ENCODE measurements at places on chromosomes 2 and 18.

- DNase-seq: no peak
These were observed 704.6 kb downstream of the SATB2 start for GRCh38 chr2:198753101-198753500.

DNA sequence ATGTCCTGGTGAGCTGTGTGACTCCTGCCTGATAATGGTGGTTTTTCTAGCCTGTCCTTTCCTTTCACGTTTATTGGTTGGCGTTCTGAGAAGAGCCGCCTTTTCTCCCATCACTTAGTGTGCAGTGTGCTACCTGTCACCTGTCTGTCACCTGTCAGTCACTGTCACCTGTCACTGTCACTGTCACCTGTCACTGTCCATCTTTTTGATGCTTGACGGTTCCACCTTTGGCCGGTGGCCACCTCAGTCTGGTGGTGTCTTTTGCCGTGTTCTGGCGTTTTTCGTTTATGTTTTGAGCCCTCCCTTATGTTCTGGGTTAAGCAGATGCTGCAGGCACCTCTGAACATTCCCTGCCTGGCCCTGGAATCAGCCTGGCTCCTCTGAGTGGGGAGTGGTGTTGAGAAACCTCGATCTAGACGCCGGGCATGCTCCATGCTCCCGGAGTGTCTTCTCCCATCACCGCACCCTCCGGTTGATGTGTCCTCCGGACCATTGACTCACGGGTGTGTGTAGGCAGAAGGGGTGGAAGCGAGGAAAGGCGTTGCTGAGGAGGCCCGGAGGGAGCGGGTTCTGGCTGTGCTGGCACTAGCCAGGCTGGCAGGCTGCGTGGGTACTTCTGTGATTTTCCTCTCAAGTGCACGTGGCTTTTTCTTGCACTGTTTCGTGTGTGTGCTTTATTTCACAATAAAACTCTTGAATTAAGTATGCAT lies 20.7 kb downstream of the DTYMK start:
- no peak for DNase-seq

- DNase-seq: no peak
These were observed 190.0 kb downstream of the ZBTB7C start for GRCh38 chr18:48219037-48219809.

DNA sequence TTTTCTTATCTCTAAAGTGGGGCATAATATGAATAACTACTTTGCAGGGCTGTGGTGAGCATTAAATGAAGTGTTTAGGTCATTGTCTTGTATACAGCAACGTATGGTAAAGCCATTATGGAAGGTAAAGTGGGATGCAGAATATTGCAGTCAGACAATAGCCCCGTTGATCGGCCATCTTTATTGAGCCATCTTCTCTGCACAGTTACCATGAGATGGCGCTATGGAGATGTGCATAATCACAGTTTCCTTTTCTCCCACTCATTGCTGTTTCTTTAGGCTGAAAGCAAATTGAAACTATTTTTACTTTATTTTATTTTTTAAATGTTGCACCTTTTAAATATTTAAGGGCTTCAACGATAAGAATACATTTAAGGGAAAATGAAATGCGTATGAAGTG lies 108.9 kb downstream of the THSD7B start:
- DNase-seq: no peak

GRCh38 chr2:223477318-223477717 lies 124.8 kb downstream of the SCG2 start:
- DNase-seq: no peak

DNA sequence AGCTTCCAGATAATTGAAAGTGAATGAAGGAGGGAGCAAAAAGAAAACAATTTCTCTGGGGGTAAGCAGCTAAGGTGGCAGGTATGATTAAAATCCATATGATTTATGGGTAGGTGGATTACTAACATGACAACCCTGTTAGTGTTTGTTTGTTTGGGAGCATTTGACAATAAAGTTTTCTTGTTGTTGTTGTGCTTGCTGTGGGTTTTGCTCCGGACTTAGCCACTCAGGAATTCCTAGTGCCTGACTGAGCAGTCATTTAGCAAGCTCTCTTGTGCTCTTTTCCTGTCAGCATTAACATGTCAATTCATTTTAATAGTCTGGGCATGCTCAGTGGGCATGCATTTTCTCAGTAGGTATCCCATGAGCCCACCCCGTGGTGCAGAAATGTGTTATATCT lies 674.8 kb upstream of the ZEB2 start:
- no peak for DNase-seq

GRCh38 chr2:219752726-219753125 lies 125.3 kb downstream of the SLC4A3 start:
- DNase-seq: no peak

GRCh38 chr2:74834792-74835755 lies 1.1 kb downstream of the HK2 start:
- peak; percentile 53 for DNase-seq

GRCh38 chr2:237540823-237541222 lies 25.6 kb upstream of the PRLH start:
- peak; percentile 67 for DNase-seq

- no peak for DNase-seq
These were observed 53.4 kb downstream of the LIMS1 start for GRCh38 chr2:108587621-108588020.

DNA sequence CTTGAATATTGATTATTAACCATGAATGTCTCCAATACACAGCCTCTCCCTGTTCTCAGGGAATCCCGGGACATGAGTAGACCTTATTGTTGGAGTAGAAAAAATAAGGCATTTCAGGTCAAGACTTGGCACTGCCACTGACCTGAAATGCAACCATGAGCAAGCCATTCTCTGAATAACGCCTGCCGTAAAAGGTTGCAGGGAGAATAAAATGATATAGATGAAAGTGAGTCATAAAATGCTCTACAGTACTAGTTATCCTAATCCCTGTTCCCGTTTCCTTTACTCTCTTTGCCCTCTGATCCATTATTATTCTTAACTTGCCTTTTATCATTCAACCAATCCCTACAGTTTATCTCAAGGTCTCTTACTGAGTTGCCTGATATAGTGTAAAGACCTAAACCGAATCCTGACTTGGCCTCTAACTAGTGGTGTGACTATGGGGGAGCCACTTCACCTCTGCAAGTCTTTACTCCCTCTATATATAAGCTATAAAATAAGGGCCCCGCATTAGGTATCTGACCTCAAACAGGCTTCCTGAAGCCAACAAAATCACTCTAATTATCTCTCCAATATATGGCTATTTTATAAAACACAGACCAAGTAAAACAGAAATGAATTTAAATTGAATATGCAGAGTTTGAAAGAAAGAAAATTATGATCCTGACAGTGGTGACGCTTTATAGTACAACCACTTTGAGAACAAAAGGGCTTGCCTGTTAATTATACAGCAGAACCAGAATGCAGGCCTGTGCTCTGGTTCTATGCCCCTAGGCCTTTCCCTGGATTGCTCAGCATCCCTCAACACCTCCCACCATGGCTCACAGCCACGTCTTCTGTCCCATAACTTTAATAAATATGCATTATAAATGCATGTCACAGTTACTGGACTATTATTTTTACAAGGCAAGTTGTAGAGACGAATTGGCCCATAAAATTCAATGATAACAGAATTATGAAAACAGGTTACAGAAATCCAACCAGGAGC lies 183.1 kb downstream of the STK39 start:
- no peak for DNase-seq
